Eye (tissue), 1 donor: ENCODE measurements at places on chromosomes 7 and 10.

- DNase-seq = no peak
Measured at GRCh38 chr10:48767373-48768143, 82.9 kb downstream of the WDFY4 start.

- no peak for DNase-seq
Measured at GRCh38 chr7:29482056-29482455, 81.6 kb upstream of the PRR15 start.

DNA sequence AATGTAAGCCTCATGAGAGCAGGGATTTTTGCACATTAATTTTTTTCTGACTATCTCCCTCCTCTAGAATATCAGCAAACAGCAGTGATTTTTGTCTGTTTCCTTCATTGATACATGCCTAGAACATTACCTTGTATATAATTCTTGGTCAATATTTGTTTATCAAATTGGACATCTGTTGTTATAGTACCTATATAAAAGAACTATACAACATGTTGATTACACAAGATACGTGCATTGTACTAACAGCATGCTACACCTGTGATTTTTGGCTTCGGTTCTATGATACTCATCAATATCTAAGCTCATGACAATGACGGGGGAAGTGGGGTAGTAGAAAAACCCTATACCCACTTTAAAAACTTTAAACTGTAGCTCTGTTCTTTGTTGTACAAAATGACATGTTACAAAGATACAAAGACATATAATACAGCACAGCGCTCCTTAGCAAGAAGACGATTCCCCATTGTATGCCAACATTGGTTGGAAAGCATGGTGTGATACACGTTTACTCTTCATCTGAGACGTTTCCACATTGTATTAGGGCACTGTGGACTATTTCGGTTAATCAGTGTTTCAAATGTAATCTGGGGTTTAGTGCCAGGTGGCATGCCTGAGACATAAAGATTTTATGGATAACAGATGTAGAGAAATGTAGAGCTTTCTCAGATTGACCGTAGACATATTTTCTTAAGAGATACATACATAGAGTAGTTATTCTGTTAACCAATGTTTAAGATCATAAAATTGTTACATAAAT is 70.5 kb upstream of the FOXP2 start:
- peak; percentile 8 for DNase-seq

- DNase-seq = no peak
Measured at GRCh38 chr10:4561296-4561695, 264.7 kb upstream of the AKR1E2 start.

DNA sequence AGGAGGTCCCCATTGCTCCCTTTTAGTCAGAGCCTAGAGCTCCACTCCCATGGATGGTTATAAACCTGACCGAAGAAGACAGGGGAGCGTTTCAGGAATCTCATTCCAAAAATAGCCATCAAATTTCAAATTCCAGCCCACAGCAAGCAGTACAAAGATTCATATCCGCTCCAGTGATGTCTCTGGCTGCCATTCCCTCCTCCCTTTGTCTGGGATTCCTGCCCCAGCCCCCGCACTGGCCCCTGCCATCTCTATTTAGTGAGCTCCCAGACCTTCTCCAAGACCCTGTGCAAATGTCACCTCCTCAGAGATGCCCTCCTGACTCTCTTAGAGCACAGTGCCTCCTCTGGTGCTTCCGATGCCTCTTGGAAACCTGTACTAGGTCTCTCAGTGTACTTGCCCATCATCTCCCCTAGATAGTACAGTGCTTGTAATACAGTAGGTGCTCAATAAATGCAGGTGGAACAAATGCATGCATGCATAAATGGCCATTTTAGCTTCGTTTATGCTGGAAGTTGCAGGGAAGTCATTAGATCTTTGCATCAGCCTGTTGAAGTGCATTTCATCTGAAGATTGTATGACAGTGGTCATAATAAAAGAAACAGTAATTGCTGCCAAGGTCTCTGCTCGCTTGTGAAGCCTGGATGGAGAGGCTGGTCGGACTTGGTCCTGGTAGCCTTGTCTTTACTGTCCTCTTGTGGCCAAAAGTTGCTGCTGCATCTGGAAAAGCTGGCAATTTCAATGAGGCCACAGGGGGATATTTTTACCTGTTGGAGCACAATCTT is 32.0 kb upstream of the HABP2 start:
- DNase-seq = peak; percentile 90

DNA sequence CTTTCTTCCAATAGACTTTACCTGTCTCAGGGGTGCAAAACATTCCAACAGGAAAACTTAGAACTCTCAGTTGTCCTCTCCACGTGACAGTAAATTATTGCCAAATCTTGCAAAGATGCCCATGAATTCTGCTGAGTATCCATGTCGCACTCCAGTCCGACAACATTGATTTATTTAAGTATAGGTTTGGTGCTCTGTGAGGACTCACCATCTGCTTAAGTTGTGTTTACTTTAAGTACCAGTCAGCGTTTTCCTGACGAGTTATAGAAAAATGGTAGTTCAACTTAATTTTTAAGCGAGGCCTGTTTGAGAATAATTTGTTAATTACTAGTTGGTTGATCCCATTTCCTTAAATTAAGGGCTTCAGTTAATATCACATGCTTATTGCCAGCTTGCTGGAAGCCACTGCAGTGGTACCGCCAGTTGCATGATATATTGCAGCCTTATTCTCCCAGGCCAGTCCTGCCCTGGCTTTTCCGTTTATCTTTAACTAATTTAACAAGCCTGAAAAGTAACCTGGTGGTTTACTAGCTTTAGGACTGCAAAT is 27.8 kb downstream of the CREB5 start:
- no peak for DNase-seq

DNA sequence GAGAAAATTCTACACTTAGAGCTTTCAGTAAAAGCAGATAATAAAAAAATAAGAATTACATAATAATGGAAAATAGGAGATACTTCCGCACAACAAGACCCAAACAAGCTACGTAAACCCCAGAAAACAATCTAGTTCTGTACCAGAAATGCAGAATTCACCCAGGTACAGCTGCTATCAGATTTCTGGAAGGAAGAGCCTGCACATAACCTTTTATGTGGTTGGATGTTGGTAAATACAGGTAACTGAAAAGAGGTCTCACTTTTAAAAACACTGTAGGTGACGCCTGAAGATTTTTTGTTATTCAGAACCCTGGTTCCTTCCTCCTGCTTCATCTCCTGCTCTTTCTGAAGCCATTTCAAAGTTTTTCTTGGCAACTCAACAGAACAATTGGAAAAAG is 29.9 kb downstream of the PANK1 start:
- DNase-seq = no peak

DNA sequence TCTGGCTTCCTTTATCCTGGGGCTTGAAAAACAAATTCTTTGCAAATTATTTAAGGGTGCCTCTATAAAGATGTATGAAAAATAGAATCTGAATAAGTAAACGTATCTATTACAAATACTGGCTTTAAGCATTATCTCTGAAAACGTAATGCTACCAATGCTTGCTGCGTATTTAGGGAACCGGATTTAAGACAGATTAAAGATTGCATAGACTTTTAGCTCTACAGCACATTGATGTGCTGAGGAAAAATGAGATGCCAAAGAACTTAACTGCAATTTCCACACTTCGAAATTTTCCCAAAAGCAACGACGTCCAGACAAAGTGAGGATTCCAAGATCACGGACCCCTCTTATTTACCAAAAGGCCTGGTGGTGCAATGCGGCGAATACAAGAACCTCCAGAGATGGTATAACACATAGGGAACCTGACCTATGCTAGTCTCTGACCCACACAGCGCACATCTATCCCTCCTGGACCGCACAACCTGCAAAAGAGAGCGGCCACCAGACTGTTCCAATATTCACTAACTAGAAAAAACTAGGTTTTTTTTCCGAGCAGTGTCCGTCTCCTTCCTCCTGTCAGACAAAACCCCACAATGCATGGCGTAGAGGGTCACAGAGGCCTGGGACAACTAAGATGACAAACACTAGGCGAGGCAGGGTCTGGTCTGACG is 34.3 kb upstream of the PHF14 start:
- no peak for DNase-seq

- DNase-seq = no peak
Measured at GRCh38 chr10:121089434-121089833, 238.3 kb downstream of the WDR11 start.

DNA sequence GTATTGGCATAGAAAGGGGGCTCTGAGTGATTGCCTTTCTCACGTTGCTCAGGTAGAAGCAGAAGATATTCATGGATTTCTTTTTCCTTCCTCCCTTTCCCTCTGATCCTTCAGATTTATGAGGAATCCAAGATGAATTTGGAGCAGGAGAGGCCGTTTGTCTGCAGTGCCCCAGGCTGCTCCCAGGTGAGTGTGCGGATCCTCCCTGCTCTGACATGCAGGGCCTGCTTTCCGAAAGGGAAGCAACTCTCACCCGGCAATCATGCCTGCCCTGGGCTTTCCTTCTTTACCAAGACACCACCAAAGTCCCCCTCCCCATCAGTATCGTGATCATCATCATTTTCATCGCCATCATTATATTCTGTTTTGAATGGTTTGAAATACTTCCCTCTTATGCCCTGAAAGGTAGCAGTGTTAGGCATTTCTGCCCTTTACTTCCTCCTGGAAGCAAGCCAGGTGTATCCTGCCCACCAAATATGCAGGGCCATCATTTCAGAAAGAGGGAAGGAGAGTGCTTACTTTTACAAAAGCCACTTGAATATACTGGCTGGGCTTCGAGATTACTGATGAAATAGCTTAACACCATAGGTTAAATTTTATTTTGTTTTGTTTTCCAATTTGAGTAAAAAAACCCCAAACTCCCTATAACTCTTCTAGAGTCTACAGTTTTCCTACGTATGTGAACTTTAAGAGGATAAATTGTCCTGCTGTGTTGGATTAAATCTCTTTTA is 75.9 kb downstream of the CREB5 start:
- no peak for DNase-seq

DNA sequence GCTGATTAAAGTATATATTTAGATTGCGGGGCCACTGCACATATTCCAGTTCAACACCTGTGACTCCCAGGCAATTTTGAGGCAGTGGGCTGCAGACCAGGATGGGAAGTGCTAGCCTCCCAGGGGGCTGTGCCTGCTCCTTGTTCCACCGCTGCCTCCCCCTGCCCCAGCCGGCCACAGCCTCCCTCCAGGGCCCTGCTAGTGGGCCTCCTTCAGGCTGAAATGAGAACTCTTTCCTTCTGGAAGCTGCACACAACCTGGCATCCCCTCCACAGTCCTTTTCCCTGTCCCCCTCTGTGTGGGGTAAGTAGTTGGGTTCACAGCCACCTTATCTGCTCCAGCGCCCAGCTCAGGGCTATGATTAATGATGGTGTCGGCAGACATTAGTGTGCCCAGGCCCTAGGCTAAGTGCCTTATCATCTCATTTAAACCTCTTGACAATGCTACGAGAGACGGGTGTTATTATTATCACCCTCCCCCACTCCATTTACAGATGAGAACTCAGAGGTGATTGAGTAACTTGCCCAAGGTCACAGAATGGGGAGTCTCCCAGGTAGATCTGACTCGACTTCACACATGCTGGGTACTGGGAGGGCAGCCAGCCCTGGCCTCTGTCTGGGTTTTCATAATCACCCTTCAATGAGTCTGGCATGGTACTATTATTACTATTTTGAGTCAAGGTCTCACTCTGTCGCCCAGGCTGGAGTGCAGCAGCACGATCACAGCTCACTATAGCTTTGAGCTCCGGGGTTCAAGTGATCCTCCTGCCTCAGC is 10.8 kb upstream of the SFRP5 start:
- no peak for DNase-seq

DNA sequence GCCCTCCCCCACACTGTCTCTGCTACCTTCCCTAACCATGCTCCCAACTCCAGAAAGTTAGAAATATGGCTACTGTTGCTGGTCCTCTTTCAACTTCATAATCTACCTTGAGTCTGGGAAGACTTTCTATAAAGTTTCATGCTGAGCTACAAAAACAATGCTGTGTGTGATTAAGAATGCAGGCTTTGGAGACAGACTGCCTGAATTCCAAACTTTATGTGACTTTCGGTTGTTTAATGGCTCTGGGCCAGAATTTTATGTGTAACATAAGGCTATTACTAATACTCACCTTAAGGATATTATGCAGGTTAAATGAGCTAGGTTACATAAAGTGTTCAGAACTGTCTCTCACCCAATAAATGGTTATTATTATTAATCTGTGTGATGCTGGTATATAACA is 19.1 kb downstream of the BET1 start:
- DNase-seq = no peak

- DNase-seq = no peak
Measured at GRCh38 chr7:32285698-32286097, 204.5 kb downstream of the LSM5 start.

DNA sequence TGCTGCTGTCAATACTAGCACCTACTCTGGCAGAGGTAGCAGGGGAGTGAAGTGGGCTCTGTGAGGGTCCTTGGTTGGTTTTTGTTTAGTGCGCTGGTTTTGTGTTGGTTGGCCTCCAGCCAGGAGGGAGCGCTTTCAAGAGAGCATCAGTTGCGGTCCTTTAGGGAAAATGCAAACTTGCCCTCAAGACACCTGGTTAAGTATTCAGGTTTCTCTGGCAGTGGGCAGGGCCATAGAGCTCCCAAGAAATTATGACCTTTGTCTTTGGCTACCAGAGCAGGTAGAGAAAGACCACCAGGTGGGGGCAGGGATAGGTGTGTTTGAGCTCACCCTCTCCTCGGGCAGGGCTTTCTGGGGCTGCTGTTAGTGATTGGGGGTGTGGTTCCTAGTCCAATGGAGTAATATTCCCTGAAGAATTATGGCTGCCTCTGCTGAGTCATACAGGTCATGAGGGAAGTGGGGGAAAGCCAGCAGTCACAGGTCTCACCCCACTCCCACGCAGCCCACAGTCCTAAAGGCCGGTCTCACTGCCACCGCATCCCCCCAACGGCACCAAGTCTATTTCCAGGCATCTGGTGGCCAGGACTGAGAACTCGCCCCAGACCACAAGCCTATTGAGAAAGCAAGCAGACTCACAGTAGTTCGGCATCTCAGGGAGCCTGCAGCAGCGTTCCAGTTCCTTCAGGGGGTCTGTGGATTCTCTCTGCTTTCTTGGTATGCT is 280.5 kb downstream of the SFMBT2 start:
- no peak for DNase-seq

- no peak for DNase-seq
Measured at GRCh38 chr10:108608860-108609259, 1314.5 kb downstream of the XPNPEP1 start.

DNA sequence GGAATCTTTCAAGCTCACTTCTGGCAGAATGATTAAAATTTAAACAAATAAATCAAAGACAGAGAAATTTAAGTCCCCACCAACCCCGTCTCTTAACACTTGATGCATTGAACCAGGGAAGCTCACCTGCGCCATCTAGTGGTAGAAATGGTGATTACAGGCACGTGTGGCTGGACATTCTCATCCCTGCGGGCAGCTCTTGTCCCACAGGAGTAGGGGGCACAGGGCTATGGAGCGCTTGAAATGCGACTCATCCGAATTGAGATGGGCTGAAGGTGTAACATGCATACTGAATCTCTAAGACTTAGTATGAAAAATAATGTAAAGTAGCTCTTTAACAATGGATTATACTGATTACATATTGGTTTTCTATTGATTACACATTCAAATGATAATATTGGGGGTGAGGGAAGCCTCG is 24.8 kb upstream of the SLIT1 start:
- peak; percentile 96 for DNase-seq

- no peak for DNase-seq
Measured at GRCh38 chr10:112182784-112183328, 709 bp downstream of the GPAM start.
